ENCODE measurements at places on chromosomes 5 and 9.

- H3K27ac ChIP-seq = no peak overlapping the region
- H3K4me3 ChIP-seq = no peak overlapping the region
- no peak for DNase-seq
- H3K27me3 ChIP-seq = no peaks in the 10 kb centered on the region
- no peaks in the 10 kb centered on the region for H3K36me3 ChIP-seq
These were observed 173.8 kb upstream of the PITX1 start for GRCh38 chr5:135207866-135208265.

DNA sequence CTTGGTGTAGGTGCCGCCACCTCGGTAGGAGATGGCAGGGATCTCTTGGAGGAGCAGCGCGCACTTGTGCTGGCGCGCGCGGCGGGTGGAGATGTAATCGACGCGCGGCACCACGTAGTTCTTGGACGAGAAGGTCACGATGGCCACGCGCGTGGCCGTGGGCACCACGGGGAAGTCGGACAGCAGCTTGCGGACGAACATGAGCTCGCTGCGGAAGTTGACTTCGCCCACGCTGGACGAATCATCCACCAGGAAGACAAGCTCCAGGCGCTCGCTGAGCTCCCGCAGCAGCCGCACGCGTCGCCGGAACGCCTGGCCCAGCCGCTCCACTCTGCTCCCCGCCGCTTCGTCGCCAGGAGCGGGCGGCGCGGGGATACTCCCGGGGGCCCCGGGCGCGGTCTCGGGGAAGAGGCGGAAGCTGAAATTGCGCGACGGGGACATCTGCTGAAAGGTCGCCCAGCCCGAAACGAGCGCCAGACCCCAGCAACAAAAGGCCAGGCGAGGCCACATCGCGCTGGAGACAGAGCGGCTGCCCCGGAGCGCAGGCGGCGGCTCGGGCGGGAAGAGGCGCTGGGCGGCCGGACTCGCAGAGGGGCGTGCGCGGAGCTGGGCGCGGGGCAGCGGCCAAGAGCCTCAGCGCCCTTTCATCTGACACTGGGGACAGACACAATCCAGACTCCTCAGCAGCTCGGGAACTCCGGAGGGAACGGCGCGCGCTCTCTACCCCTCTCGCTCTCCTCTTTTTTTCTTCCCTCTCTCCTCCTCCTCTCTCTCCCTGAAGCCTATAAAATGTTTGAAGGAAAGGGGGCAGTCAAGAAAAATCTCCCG, at the start of gene SVEP1:
Gene SVEP1 (minus strand): TSS at position 708 of the 828 bp plus-strand sequence. CDS start 198 bp downstream, at position 510.
- DNase-seq = peak; percentile 28
- H3K36me3 ChIP-seq = no peaks in the 10 kb centered on the region

DNA sequence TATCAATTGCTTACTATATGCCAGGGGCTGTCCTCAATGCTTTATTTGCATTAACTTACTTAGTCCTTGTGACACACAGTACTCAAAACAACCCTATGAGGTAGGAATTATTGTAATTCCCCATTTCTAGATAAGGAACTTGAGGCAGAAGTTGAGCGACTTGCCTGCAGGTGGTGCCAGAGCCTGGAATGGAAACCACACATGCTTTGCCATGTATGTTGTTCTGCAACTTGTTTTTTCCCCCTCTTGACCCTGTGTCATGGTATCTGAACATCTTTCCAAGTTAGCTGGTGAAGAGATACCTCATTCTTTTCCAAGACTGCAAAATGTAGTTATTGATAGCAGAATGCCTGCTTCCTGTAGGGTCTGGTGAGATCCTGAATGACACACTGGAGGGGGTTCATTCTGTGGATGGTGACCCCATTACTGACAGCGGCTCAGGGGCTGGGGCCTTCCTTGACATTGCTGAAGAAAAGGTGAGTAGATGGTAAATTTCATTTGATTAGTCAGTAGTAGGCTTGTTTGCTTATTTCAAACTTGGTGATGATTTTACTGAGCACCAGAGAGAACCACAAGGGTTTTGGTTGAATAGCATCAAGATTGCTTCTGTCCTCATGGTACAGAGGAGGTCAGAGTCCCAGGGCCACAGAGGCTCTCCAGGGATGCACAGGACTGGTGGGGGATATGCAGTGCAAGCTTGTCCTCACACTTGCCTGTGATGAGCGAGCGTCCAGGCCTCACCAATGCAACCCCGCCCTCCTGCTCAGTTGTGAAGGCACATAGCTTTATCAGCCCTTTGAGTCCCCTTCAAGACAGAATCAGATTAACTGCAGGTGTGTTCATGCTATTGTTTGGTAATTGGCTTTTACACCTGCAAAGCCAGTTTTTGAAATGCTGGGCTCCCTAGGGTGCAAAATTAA, 57.0 kb downstream of the COL15A1 start:
- H3K4me3 ChIP-seq = no peak overlapping the region
- no peaks in the 10 kb centered on the region for H3K27me3 ChIP-seq
- peaks cover 12% of the 10 kb centered on the region for H3K4me1 ChIP-seq

DNA sequence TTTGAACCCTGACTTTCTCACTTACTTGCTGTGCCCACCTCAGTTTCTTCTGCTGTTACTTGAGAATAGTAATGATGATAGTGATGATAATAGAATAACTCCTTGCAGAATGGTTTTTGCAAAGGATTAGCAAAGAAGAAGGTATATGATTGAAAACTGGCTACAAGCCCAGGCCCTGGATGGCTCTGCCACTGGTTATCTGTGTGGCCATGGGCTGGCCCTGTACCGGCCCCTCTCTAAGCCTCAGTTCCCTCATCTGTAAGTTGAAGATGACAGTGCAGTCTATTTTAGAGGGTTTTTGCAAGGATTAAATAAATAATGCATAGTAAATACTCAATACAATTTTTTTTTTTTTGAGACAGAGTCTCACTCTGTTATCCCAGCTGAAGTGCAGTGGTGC, 6.2 kb downstream of the TTLL11 start:
- DNase-seq = no peak
- no peaks in the 10 kb centered on the region for H3K36me3 ChIP-seq
- no peaks in the 10 kb centered on the region for H3K27me3 ChIP-seq
- no peak overlapping the region for H3K27ac ChIP-seq
- H3K4me1 ChIP-seq = peaks cover 50% of the 10 kb centered on the region

GRCh38 chr5:173745123-173745522, 128.7 kb upstream of the BOD1 start:
- H3K4me1 ChIP-seq = no peaks in the 10 kb centered on the region
- H3K36me3 ChIP-seq = no peaks in the 10 kb centered on the region
- no peak overlapping the region for H3K27ac ChIP-seq
- no peak overlapping the region for H3K4me3 ChIP-seq
- no peak for DNase-seq

DNA sequence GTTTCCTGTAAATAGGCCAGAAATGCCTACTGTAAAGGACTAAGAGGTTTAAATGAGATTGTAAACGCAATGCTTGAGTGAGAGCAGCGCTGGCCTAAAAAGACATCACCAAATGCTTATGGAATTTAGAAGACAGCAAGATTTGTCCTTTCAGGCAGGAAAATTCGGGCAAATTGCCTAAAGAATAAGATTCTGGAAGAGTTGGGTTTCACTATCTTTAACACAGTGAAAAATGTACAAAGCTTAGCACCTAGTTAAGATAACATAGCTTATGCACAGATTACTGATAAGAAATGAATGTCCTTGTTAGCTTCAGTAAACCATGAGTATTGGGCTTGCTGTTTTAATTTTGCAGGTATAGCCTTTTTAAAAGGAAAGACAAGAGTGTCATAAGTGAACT, 4.7 kb downstream of the FKBP15 start:
- no peak overlapping the region for H3K27ac ChIP-seq
- no peak overlapping the region for H3K4me3 ChIP-seq
- no peaks in the 10 kb centered on the region for H3K27me3 ChIP-seq
- peaks cover 29% of the 10 kb centered on the region for H3K4me1 ChIP-seq

Measured in body of pancreas (tissue), 4 donors.